ENCODE measurements at places on chromosomes 2 and 18.

DNA sequence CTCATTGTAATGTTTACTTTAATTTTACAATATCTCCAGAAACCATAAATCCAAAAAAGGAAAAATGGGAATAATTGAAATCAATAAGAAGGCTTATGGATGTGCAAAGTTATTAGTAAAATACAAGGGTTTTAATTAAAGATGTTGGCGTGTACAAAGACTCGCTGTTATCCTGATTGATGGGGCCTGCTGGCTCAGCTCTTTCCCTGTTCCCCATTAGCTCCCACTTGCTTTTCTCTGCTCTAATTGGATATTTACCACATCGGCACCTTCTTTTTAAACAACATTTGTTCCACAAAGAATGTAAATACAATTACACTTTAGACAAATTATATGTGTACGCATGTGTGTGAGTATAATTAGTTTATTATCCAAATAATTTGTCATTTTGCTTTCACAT is 796.6 kb downstream of the ERBB4 start:
- no peak for DNase-seq

DNA sequence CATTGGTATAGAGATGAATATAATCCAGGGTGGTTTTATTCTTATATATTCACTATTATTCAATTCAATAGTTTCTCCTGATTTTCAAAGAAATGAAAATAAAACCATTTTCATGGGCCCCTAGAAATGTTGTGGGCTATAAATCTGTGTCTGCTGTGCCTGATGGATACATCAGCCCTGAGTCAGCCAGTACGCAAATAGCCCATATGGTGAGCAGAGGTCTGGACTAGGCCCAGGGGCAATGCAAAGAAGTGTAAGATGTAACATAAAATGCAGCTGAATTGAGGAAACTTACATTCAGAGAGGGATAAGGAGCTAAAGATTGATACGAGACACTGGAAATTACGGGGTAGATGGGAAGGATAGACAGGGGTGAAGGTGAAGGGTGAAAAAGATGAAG is 122.5 kb downstream of the MAIP1 start:
- DNase-seq, result no peak

- DNase-seq, result no peak
Observed at GRCh38 chr2:236638707-236639106, 69.1 kb downstream of the ACKR3 start.

GRCh38 chr2:25606892-25607291 is 66.5 kb downstream of the DTNB start:
- DNase-seq, result no peak

DNA sequence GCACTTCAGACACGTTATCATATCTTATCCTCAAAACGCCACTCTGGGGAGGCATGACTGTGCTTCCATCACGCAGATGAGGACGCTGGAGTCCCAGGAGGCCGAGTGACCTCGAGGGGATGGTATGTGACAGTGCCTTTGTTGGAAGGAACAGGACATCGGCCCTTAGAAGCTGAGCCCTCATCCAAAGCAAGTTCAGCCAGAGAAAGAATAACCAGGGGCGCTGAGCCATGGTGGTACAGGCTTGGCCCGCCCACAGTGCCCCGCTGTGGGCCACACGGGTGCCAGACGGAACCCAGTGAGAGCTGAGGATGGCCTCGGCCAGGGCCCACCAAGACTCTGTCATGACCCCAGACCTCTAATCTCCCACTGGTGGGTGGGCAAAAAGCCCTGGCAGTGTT is 31.3 kb downstream of the HS1BP3 start:
- DNase-seq, result no peak

- no peak for DNase-seq
Observed at GRCh38 chr2:214648520-214648919, 161.0 kb downstream of the BARD1 start.

GRCh38 chr2:188786368-188786841 is 187.8 kb upstream of the COL3A1 start:
- DNase-seq, result no peak

GRCh38 chr2:218429911-218430692 is 11.2 kb downstream of the VIL1 start:
- no peak for DNase-seq

DNA sequence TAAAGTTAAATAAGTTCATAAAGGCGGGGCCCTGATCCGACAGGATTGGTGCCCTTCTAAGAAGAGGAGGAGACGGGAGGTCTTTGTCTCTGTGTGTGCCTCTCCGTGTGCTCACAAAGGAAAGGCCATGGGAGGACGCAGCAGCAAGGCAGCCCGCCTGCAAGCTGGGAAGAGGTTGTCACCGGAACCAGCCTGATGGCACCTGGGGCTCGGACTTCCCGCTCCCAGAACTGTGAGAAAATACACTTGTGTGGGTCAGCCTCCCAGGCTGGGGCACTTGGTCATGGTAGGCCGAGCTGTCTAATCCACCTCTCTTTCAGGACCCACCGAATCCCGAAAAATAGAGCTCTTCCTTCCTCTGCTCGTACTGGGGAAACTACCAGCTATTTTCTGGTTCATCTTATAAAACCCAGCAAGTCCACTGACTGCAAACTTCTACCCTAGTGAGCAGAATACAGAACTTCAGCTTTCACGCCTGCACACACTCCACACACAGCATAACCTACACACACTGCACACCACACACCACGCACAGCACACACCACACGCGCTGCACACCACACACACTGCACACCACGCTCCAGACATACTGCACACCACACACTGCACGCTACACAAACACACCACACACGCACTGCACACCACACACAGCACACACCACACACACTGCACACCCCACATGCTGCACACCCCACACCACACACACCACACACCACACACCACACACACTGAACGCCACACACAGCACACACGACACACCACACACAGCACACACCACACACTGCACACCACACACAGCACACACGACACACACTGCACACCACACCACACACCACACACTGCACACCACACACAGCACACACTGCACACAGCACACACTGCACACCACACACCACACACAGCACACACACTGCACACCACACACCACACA is 58.1 kb downstream of the ASB1 start:
- no peak for DNase-seq

DNA sequence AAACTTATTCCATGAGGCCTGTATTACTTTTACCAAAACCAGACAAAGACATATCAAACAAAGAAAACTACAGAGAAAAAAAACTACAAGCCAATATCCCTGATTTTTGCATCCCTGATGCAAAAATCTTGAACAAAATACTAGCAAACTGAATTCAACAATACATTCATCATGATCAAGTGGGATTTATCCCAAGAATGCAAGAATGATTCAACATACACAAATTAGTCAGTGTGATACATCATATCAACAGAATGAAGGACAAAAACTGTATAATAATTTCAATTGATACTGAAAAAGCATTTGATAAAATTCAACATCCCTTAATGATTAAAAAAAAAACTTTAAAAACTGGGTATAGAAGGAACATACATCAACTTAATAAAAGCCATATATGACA is 106.8 kb downstream of the SLC39A10 start:
- no peak for DNase-seq

DNA sequence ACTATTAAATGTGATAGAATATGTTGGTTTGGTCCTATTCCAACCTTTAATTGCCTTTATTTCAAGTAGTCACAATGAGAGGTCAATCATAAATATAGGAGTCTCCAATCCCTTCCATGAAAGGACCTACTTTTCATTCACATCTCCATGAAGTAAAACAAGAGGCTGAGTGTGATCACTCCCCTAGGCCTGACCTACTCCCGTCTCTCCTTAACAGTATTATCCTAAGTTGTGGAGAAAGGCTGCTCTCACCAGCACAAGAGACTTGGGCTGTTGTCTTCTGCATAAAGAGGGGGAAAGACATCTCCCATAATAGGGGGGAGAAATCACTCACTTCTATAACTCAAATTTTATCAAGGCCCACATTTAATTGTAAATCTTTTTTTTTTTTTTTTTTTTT is 105.4 kb downstream of the SOS1 start:
- DNase-seq, result no peak

DNA sequence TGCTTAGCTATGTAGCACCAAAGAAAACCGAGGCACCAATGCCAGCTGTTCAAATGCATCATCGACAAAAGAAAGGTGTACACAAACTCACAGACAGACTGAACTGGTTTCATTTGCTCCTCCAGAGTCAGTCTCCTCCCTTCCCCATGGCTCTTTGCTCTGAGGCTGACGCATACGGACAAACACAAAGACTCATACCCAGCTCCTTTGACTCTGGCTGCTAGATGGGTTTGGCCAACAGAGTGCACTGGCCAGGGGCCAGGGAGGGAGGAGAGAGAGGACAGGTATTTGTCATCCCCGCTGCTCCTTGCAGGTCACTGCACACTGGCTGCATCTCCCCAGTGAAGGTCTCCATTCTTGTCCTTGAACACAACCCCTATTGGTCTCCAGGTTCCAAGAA is 40.7 kb downstream of the DNER start:
- no peak for DNase-seq

DNA sequence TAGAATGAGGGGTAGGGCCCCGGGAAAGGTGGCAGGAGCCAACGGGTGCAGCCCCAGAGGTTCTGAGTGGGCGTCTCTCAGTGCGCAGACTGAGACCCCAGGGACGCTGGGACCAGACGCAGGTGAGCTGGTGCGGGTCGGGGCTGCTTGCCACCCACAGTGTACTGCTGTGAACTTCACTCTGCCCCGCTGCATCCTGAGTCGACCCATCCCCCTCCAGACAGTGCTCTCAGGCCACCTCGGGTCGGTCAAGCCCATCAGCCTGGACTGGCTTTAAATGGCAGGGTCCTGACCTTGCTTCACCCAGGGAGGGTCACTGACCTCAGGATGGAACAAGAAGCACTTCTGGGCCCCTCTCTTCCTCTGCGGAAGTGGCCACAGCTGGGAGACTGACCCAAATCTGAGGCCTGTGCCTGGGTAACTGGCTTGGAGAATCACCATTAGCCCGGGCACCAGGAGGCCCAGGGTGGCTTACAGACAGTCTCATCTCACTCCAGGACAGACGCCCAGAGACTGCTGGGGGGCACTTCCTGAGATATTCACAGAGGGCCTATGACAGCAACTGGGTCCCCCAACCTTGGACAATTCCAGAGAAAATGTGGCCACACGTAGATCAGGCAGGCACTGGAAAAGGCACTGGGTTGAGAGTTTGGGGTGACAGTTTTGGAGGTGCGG is 23.7 kb upstream of the BOK start:
- DNase-seq, result no peak

GRCh38 chr2:240397924-240398645 is 37.4 kb upstream of the GPC1 start:
- no peak for DNase-seq

- DNase-seq, result no peak
Observed at GRCh38 chr2:203662487-203662886, 44.0 kb upstream of the CD28 start.

- DNase-seq, result no peak
Observed at GRCh38 chr2:85590950-85591349, 4.6 kb upstream of the RNF181 start.

GRCh38 chr18:533995-534601 is 33.6 kb upstream of the COLEC12 start:
- no peak for DNase-seq

DNA sequence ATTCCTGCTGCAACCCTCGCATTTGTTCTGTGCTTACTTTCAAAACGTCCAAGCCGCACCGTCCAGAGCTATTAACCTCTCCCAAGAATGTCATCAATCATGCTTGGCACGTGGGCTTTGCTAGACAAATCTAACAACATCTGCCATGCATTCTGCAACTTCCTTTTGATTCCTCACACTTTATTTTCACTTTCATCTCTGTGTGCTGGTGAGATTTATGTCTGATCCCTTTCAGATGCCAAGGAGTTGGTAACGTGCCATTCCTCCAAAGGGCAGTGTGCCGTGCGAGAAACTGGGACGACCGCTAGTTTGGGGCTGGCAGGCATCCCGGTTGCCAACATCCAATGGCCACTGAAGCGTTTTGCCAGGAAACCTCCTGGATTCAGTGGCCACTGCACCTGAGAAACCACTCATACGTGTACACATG is 230.0 kb upstream of the PARD3B start:
- no peak for DNase-seq

DNA sequence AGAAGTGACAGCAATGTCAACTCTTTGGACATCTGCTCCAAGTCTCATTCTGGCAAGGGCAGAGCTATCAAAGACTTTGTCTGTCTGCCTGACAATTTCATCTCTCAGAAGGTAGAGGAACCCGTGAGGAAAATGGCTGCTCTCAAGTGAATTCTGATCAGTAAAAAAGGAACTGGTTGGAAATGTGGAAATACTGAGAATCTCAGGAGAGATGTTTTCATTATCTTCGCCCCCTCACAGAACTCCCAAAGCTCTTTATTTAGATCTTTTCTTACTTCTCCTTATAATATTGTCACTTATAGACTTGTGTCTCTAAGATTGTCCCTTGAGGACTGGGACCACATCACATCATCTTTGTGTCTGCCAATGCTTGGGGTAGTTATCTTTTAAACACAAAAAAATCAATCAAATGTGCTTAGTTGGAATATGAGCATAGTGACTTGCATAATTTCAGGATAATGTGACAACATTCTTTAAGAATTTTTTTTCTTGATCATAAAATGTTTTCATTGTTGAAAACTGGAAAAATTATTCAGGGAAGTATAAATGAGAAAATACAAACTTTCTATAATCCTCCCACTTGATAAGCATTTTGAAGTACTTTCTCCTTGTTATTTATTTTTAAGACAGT is 68.2 kb upstream of the ITGB6 start:
- DNase-seq, result no peak

DNA sequence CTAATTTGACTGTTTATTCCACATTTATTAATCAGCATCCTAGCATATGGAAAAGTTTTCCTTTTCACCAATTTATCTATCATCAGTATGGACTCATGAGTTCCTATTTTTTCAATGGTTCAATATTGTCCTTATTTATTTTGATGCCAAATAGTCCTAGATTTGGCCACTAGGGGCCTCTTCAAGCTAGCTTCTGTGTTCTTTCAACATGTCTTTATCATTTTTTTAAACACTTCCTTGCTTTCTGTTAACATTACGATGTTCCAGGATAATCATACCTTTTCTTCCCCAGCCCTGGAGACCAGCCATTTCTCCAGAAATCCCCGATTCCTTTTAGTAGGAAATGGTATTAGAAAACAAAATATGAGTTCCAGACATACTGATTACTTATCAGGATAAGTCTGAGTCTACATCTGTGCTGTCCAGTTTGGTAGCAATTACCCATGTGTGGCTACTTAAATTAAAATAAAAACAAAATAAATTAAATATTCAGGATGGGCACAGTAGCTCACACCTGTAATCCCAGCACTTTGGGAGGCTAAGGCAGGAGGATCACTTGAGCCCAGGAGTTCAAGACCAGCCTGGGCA is 70.6 kb downstream of the RPE start:
- DNase-seq, result no peak

DNA sequence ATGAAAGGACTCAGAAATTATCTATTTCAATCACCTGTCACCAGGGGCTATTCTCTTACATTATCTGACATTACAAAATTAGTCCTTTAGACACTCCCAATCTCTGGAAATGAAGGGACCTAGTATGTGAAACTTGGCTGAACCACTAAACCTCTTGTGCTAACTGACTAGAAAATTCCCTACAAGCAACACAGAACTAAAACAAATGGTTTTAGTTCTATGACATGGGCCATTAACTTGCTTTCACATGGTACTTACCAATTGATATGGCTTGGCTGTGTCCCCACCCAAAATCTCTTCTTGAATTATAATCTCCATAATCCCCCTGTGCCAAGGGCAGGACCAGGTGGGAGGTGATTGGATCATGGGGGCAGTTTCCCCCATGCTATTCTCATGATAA is 16.6 kb downstream of the SERPINE2 start:
- no peak for DNase-seq

- no peak for DNase-seq
Observed at GRCh38 chr2:197677056-197677455, 1.7 kb upstream of the RFTN2 start.
